ENCODE measurements at places on chromosomes 12 and 14. TPM values are rescaled to one million over a fixed set of nuclear protein-coding genes. Genes with fewer than 3 reads are reported as not detected.
A peak's percentile ranks its signal among the peaks of the same experiment; 100 is the strongest.

DNA sequence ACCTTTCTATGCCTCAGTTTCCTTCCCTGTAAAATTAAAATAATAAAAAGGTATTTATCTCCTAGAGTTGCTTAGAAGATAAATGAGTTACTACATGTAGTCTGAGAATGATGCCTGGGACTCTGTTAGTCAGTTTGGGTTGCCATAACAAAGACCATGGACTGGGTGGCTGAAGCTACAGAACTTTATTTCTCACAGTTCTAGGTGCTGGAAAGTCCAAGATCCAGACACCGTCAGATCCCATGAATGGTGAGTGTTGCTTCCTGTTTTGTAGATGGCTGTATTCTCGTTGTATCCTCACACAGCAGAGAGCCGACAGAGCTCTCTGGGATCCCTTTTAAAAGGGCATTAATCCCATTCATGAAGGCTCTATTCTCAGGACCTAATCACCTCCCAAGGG is 64.0 kb upstream of the LTA4H start:
- no peak for DNase-seq

- peak; percentile 86 for DNase-seq
Observed at GRCh38 chr14:54564868-54565784, 1.8 kb upstream of the SAMD4A start.

GRCh38 chr12:12562016-12562483 is 613 bp downstream of the DUSP16 start:
- no peak for DNase-seq

GRCh38 chr14:95106971-95107370 is 50.4 kb downstream of the DICER1 start:
- no peak for DNase-seq

GRCh38 chr12:124620606-124621295 is 53.3 kb upstream of the NCOR2 start:
- DNase-seq: no peak

The TAS2R20 gene
- total RNA-seq: 1.3 TPM

The ACSS3 gene
- total RNA-seq: 26.7 TPM

The CLMN gene
- 6.0 TPM for total RNA-seq

The TESPA1 gene
- total RNA-seq: 0.65 TPM
